ENCODE measurements at places on chromosomes 6 and 20. TPM values are rescaled to one million over a fixed set of nuclear protein-coding genes. Genes with fewer than 3 reads are reported as not detected.

GRCh38 chr20:1327827-1328679, 886 bp downstream of the SDCBP2 start:
- DNase-seq: peak; percentile 25
- H3K4me1 ChIP-seq: peaks cover 12% of the 10 kb centered on the region
- H3K4me3 ChIP-seq: no peak overlapping the region
- no peaks in the 10 kb centered on the region for H3K27me3 ChIP-seq
- peaks cover 5% of the 10 kb centered on the region for H3K36me3 ChIP-seq
- peak overlapping the region; percentile 28 for H3K27ac ChIP-seq

DNA sequence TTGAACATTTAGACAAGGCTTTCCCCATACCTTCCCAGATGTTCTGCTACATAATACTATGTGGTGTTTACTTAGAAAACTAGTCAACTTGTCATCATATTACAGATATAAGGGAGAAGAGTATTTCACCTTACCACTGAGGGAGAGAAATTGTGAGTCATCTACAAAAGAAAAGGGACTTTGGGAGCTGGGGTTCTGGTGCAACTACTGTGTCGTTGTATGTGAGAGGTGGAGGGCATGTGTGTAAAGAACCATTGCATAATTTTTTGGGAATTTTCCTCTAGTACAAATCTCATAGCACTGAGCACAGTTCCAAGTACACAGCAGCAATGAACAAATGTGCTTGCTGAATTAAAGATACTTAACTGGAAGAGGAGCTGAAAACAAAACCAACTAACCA, 665.6 kb downstream of the DHX35 start:
- no peaks in the 10 kb centered on the region for H3K36me3 ChIP-seq
- H3K4me1 ChIP-seq: peaks cover 3% of the 10 kb centered on the region
- no peak overlapping the region for H3K4me3 ChIP-seq
- peaks cover 2% of the 10 kb centered on the region for H3K27me3 ChIP-seq
- DNase-seq: no peak

The TMC2 gene
- 0.07 TPM for total RNA-seq

- peak overlapping the region; percentile 92 for H3K4me3 ChIP-seq
- H3K27ac ChIP-seq: peak overlapping the region; percentile 98
- DNase-seq: no peak
- peaks cover 11% of the 10 kb centered on the region for H3K36me3 ChIP-seq
- H3K4me1 ChIP-seq: peaks cover 22% of the 10 kb centered on the region
- H3K27me3 ChIP-seq: no peaks in the 10 kb centered on the region
Measured at GRCh38 chr20:49811825-49812506, 662 bp upstream of the SLC9A8 start.

The LY6G6D gene
- total RNA-seq: 0.67 TPM

The OARD1 gene
- 26.8 TPM for total RNA-seq

DNA sequence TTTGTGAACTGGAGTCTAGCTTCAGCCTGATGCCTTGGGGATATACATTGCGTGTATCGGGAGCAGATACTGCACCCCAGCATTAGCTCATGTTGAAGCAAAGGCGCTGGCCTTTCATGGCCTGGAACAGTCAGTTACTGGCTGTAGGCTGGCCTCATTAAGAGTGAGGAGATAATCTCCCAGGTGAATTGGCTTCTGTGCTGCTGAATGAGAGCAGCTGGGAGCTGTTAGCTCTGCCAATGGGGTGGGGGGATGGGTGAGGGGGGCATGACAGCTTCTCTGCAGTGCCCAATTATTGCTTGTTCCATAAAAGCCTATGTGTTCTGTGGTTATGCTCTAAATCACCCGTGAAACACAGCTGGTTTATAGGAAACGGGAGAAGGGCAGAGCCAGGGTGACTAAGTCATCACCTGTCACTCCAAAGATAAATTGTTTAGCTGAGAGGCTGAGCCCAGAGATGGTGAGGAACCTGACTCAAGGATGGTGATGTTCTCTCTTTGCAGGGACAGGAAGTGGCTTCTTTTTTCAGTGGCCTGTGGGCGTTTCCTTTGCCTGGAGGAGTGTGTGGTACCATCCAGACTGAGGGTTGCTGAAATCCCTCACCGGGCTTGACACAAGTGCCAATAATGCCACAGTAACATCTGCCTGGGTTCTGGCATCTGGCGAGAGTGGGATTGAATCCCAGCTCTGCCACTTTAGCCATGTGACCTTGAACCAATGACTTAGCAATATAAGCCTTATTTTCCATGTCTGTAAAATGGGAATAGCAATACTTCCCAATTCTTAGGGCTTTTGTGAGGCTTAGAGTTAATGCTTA, 170.8 kb downstream of the BCAS1 start:
- no peaks in the 10 kb centered on the region for H3K36me3 ChIP-seq
- H3K4me1 ChIP-seq: peaks cover 31% of the 10 kb centered on the region
- H3K27me3 ChIP-seq: no peaks in the 10 kb centered on the region
- no peak overlapping the region for H3K4me3 ChIP-seq
- no peak overlapping the region for H3K27ac ChIP-seq

The GTSF1L gene
- not detected for total RNA-seq

DNA sequence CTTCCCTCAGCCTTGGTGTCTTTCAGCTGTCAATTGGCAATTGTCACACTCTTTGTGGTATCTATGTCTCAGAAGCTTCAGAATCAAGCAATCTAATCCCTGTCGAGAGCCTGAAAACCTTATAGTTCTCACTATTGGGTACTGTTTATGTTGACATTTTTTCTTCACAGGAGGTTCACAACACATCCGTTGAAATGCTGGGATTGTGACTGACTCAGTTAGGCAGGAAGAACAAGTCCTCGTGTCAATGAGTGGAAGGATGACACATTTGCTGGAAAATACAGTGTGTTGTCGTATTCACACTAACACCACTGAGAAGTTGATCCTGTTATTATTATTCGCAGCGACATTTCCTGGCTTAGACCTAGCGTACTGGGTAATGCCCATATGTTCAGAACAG, 163.9 kb upstream of the CITED2 start:
- no peak overlapping the region for H3K4me3 ChIP-seq
- no peak for DNase-seq
- H3K27me3 ChIP-seq: no peaks in the 10 kb centered on the region

DNA sequence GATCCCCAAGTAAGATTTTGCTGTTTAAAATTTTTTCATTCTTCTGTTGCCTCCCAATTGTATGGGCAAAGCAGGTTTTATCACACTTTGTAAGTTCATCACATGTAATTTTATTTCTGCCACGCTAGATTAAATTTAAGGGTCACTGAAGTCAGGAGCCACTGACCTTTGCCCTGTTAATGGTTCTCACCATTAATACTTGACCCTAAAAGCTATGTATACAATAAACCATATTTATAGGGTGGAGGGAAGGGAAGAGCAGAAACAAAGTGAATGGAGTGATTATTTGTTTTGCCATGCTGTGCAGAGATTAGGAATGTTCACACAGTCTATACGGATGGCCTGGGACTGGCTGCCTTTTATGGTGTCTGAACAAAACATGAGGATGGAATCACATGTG, 186.7 kb downstream of the BMP2 start:
- H3K4me1 ChIP-seq: no peaks in the 10 kb centered on the region
- H3K4me3 ChIP-seq: no peak overlapping the region
- H3K36me3 ChIP-seq: no peaks in the 10 kb centered on the region
- no peak for DNase-seq

DNA sequence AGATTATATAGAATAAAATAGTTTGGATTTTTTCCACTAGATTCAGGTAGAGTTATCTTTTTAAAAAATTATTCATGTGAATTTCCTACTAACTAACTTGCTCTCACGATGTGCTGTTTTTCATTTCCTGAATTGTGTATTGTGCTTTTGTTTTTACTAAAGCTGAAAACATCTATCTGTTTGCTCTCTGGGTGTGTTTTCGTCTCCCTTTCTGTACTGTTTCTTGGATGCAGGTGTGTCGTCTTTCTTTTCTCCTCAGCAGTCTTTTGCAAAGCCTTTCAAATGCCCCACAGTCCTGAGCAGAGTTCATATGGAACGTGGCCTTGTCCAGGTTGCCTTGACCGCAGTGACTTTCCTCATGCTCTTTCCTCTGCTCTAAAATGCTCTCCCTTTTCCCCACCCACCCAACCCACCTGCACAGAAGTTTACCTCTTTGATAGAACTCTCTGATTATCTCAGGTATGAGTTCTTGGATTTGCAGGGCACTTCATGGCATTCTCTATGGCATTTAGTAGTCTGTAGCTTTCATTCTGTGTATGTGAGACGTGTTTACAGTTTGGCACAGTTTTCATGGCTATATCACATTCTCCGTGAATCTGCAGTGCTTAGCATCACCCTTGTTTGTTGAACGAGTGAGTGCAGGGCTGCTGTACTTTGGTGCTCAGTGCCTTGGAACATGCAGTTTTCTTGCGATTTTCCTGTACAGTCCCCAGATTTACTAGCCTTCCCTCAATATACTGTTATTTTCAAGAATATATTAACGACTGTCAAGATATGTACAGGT, 77.1 kb downstream of the FARS2 start:
- H3K27ac ChIP-seq: no peak overlapping the region
- no peaks in the 10 kb centered on the region for H3K4me1 ChIP-seq
- H3K4me3 ChIP-seq: no peak overlapping the region
- DNase-seq: no peak
- H3K36me3 ChIP-seq: peaks cover 2% of the 10 kb centered on the region

GRCh38 chr6:11353921-11354389, 121.5 kb upstream of the NEDD9 start:
- H3K27ac ChIP-seq: peak overlapping the region; percentile 65
- H3K4me3 ChIP-seq: no peak overlapping the region
- no peak for DNase-seq
- peaks cover 6% of the 10 kb centered on the region for H3K27me3 ChIP-seq
- H3K4me1 ChIP-seq: peaks cover 23% of the 10 kb centered on the region

GRCh38 chr6:160130729-160131484, 9.3 kb downstream of the SLC22A1 start:
- no peaks in the 10 kb centered on the region for H3K27me3 ChIP-seq
- H3K4me3 ChIP-seq: no peak overlapping the region
- H3K36me3 ChIP-seq: peaks cover 7% of the 10 kb centered on the region
- no peaks in the 10 kb centered on the region for H3K4me1 ChIP-seq
- no peak for DNase-seq

GRCh38 chr6:47716207-47716606, 17.8 kb downstream of the ADGRF4 start:
- H3K36me3 ChIP-seq: no peaks in the 10 kb centered on the region
- H3K27ac ChIP-seq: peak overlapping the region; percentile 10
- no peaks in the 10 kb centered on the region for H3K27me3 ChIP-seq
- no peak for DNase-seq
- peaks cover 10% of the 10 kb centered on the region for H3K4me1 ChIP-seq

DNA sequence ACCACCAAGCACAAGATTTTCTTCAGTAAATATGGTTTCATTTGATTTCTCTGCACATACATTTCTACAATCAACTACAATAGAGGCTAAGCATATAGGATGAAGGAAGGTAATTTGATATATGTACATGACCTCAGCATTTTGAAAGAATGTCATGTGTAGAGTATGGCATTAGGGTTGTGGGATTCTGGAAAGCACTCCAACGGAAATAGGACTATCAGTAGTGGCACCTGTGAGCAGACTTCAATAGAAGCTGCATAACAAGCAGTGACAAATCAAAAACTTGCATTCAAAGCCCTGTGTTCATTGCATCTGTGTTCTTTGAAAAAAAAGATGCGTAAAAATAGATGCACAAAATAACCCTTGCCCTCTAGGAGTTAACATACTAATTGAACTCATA, 57.5 kb upstream of the EYA4 start:
- H3K4me1 ChIP-seq: peaks cover 32% of the 10 kb centered on the region
- H3K27me3 ChIP-seq: no peaks in the 10 kb centered on the region
- no peak overlapping the region for H3K27ac ChIP-seq
- peaks cover 5% of the 10 kb centered on the region for H3K36me3 ChIP-seq

DNA sequence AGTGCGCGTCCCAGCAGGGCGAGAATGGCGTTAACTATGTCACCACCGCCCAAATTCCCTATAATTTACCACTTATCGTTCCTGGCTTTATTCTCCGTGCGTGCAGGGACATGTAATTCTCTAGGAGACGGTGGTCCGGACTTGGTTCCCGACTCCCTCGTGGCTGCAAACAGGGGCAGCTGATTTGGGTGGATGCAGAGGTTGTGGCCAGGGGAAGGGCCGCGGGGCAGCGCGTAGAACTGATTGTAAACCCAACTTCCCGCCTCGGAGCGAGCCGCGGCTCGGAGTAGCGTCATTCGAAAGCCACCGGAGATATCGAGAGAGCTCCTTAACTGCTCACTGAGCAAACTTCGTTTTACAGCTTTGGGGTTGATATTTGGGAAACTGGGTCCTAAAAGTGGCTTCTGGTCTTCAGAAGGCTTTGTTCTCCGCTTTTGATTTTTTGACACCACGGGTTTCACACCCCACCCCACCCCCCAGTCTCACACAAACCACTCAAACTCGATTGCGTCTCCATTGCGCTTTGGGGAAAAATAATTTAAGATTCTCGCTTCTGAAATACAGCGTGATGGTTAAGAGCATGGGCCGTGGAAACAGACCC, 17.5 kb upstream of the ZSCAN9 start:
- no peak overlapping the region for H3K27ac ChIP-seq
- peaks cover 92% of the 10 kb centered on the region for H3K27me3 ChIP-seq
- H3K36me3 ChIP-seq: no peaks in the 10 kb centered on the region
- DNase-seq: peak; percentile 56

- H3K27ac ChIP-seq: no peak overlapping the region
- DNase-seq: no peak
- peaks cover 42% of the 10 kb centered on the region for H3K27me3 ChIP-seq
- no peaks in the 10 kb centered on the region for H3K4me1 ChIP-seq
- H3K36me3 ChIP-seq: no peaks in the 10 kb centered on the region
Measured at GRCh38 chr20:17446171-17446570, 85.0 kb downstream of the BFSP1 start.

GRCh38 chr6:109695468-109695867, 4.4 kb downstream of the FIG4 start:
- no peaks in the 10 kb centered on the region for H3K27me3 ChIP-seq
- DNase-seq: no peak
- H3K36me3 ChIP-seq: peaks cover 11% of the 10 kb centered on the region
- H3K4me3 ChIP-seq: no peak overlapping the region

GRCh38 chr6:40988634-40989033, 50.4 kb downstream of the UNC5CL start:
- H3K36me3 ChIP-seq: no peaks in the 10 kb centered on the region
- peaks cover 4% of the 10 kb centered on the region for H3K4me1 ChIP-seq
- peaks cover 11% of the 10 kb centered on the region for H3K27me3 ChIP-seq
- no peak overlapping the region for H3K27ac ChIP-seq
- H3K4me3 ChIP-seq: no peak overlapping the region

The SLC35D3 gene
- 0.13 TPM for total RNA-seq

DNA sequence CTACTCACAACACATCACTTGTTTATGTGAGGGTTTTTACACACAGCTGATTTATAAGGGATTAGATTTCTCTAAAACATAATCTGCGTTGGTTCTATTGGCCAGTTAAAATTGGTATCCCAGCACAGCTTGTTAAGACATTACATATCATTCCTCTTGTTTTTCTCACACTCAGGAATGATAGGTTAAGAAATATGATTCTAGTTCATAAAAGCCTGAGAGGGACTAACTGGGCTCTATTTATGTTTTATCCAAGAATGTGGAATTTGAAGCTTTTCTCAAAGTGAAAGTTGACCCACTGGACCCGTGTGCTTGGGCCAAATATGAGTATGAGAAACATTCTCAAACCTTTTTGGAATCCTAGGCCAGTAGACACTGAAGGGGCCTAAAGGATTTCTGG, 117.3 kb downstream of the TMEM170B start:
- H3K36me3 ChIP-seq: no peaks in the 10 kb centered on the region
- peaks cover 41% of the 10 kb centered on the region for H3K4me1 ChIP-seq
- peak overlapping the region; percentile 6 for H3K27ac ChIP-seq
- no peak for DNase-seq
- no peaks in the 10 kb centered on the region for H3K27me3 ChIP-seq

Data from mesothelial cell of epicardium (in vitro differentiated cells).